ENCODE measurements at places on chromosomes 7 and 10.

DNA sequence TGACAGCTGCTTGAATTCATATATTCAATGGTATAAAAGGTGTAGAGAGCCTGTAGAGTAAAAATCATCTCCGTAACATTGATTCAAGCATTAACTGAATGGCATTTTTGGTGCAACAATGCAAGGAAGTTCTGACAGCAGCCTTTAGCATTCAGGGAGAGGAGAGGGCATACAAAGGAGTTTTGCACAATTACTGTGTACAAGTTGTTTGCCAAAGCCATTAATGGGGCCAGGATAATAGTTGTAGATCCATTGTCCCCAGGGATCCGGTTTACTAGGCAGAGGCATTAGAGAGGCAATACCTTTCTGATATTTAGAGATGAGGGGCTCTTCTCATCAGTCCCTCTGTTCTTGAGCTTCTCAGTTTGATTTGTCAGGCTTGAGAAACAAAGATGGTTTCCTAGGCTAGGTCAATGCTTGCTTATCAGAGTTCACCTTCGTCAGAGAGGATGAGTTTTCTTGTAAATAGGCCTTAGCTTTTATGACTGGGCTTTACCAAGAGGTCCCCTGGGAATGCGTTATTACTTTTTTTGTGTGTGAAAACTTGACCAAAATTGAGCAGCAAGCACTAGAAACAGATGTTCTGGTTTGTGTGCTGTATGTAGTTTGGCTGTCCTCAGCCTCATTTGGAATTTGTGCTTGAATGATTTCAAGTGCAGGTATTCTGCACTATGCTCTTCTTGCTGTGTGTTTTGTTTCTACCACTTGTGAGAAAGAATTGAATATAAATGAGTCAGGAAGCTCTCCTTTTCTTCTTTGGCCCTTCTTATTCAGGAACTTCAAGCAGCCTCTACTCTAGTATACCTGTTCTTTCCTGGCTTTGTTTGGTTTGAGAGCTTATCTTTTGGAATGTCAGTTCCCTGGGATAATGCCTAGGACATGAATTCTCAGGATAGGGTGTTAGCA, 32.0 kb downstream of the SND1 start:
- peak; percentile 62 for DNase-seq

DNA sequence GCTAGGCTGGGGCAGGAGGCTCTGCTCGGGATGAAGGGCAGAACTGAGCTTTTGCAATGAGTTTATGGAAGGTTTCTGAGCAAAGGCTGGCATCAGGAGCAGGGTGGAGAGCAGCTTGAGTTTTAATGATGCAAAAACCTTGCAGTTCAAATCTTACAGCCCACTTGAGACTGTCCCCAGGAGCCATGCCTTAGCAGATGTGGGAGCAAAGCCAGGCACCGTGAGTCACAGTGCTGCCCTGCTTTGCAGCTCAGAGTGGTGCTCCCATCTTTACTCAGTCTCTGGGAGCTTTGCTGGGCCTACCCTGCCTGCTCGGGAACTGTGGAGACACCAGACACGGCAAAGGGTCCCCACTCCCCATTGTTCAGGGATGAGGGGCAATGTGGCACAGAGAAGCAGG, 122.4 kb upstream of the NPS start:
- no peak for DNase-seq

- DNase-seq, result no peak
Measured at GRCh38 chr10:19719284-19719683, 96.9 kb upstream of the PLXDC2 start.

DNA sequence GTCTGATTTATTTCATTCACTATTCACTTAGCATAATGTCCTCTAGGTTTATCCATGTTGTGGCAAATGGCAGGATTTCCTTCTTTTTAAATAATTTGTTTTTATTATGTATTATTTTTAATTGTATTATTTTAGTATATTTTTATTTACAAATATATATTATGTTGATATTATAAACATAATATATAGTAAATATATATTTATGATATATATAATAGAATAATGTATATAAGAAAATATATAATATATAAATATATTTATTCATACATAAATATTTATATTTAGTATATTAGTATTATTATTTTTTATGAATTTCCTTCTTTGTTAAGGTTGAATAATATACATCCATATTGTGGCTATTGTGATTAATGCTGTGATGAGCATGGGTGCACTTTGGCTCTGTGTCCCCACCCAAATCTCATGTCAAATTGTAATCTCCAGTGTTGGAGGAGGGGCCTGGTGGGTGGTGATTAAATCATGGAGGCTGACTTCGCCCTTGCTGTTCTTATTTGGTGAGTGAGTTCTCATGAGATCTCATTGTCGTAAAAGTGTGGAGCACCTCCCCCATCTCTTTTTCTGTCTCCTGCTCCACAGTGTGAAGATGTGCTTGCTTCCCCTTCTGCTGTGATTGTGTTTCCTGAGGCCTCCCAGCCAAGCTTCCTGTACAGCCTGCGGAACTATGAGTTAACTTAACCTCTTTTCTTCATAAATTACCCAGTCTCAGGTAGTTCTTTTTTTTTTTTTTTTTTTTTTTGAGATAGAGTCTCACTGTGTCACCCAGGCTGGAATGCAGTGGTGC, 52.3 kb upstream of the CYP2C18 start:
- DNase-seq, result no peak

- no peak for DNase-seq
Measured at GRCh38 chr10:77500754-77501151, 136.9 kb downstream of the KCNMA1 start.

GRCh38 chr7:151754142-151754590, 122.7 kb downstream of the PRKAG2 start:
- DNase-seq, result peak; percentile 96

- no peak for DNase-seq
Measured at GRCh38 chr7:144497282-144497681, 93.8 kb upstream of the NOBOX start.

- no peak for DNase-seq
Measured at GRCh38 chr7:155312633-155313032, 15.0 kb downstream of the INSIG1 start.

DNA sequence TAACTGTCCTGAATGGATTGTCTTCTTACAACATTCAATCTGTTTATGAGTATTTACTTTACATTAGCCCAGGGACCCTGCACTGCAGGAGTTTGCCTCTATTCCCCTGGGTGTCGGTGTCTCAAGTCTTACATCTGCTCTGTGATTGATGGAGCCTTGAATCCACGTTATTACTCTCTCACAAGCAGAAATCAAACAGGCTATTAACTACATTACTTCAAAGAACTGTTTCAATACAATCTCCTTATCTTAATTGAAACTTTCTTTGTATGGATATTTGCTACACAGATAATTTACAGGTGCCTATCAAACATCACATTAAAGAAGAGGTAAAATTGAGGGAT, 3.1 kb upstream of the ARID5B start:
- DNase-seq, result no peak

- DNase-seq, result peak; percentile 49
Measured at GRCh38 chr7:137592232-137592896, 248.8 kb upstream of the PTN start.

DNA sequence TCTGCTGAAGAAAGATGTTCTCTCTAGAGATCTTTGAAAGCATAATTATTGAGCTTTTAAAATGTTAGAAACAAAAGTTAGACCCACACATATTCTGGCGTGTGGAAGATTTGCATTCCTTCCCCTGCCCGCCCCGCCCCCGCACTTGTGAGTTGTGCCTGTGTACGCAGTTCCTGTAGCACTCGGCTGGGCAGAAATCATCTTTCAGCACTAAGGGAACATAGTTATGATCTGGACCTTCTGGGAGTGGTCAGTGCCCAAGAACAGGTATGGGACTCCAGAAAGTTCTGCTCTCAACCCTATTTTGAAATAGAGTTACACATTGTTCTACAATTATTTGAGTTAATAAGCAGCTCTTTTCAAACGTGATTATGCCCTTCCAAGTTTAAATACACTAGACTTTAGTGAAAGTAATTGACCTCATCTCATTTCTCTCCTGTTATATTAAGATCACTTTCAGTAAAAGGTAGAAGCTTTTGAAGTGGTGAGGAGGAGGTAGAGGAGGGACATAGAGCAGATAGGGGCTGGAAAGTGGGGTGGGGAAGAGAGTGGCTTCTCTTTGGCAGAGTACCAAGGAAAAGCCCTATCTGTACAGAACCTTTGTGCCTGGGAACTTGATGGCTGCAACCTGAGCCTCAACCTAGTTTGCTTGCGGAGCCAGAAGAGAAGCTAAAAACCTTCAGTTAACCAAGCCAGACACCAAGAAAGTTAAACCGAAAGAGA, 5.7 kb downstream of the BLVRA start:
- DNase-seq, result no peak

DNA sequence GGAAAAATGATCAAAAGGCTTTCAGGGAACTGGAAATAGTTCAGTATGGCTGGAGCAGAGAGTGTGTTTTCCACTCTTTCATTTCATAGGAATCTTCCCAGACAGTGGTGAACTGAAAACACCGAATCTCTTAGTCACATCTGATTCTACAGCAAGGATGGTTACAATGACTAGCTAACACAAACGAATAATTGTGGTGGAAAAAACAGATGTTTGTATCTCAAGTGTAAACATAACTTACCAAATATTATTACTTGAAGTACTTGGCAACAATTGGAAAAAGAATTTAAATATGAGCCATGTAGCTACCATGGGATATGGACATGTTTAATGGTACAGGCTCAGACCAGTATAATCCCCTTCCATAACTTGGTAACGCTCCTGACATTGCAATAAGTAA, 21.1 kb upstream of the BPGM start:
- no peak for DNase-seq

DNA sequence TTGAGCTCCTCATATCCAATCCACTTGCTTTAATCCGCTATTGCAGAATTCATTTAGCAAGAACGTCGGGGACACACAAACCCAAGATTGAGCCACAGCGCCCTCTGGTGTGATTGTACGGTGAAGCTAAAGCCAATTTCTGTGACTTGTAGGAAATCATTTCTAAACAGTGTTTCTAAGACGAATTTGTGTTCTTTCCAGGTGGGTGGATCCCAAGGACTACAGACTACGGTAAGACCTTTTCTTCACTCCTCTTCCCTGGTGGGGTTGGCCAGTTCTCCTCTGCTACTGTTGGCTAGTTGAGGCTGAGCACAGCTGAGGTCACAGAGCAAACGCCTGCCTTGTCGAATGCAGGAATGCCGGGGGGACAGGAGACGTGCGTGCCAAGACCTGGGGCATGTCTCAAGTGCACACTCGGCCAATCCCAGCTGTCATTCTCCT, 5.2 kb downstream of the DMBT1 start:
- peak; percentile 51 for DNase-seq

DNA sequence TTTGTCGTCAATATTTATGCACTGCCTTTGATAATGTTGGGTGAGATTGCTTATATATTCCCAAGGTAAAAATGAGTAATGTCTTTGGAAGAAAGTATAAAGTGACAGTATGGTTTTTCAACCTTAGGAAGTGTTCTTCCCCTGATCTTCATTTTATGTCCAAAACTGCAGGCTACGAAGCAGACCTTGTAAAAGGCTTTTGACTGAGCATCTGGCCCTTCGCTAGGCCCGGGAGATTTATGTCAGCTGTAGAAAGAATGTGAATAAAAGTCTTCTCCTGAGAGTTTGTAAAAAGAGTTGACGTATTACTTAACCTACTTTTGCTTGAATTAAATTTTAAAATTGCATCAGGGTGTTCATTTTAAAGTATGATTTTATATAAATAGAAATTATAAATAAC, 116.8 kb downstream of the CPED1 start:
- no peak for DNase-seq

DNA sequence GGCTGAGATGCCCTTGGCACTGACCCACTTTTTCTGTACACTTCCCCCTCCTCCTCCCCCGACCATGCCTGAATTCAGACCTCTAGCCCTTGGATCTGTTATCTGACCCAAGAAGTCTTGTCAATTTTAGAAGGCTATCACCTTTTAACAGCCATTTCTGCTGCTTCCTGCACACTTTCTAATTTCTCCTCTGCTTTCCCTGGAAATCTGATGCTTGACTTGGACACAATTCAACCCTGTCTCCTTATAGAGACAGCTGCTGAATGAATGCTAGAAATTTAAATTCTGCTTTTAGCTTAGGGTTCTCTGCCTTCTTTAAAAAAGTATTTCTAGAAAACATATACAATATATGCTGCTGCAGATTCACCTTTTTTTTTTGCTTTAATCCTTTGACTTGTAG, 417.9 kb upstream of the KLF6 start:
- no peak for DNase-seq

GRCh38 chr10:124306922-124307371, 111.8 kb downstream of the OAT start:
- DNase-seq, result no peak

DNA sequence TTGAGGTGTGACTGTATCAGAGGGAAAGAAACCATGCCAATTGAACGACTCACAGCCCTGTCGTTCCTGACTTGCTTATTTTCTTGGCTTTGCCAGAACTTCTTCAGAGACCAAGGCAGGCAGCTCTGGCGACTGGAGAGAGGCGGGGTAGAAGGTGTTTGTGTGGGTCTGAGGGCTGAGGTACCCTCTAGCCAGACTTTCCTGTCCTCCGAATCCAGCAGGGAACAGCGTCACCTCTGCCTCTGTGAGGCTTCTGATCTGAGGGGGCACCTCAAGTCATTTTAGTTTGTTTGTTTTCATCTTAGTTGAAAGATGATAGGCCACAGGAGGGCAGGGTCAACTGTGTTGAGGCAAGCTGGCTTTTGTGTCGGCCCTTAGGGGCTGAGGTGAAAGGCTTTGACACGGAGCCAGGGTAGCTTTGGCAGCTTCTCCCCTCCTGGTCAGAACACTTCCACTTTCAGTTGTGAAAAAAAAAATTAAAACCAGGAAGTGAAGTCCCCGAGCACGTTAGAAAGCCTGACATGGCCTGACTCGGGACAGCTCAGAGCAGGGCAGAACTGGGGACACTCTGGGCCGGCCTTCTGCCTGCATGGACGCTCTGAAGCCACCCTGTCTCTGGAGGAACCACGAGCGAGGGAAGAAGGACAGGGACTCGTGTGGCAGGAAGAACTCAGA, 1.9 kb downstream of the ACSL5 start:
- DNase-seq, result no peak

DNA sequence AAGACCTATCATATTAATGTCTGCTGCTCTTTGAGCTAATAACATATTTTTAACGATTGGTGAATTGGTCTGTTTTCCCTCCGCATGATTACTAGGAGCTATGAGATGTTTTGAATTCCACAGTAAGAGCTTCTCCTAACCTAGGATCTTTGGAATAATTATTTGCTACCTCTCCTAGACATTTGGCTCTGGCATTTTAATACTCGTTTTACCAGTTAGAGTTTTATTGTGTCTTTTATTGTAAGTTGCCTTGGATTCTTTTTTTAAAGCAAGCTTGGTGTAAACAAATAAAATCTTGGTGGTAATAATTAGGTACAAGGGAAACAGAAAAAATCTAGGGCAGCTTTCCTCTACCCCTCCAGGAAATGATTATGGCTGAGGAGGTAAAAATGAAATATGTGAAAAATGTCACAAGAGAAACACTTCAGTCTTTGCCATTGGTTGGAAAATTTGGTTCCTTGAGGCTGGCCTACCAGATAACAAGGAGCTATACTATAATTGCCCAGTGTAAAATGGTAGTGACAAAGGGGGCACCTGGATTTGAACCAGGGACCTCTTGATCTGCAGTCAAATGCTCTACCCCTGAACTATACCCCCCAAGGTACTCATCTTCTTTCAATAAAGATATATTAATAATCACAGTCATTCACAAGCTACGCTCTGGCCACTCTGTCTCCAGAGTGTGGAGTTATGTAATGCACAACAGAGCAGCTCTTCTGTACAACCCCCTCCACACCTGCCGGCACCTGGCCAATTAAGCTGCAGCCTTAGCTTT, 85.4 kb downstream of the ZNF777 start:
- DNase-seq, result no peak

GRCh38 chr10:122115874-122116273, 126.9 kb downstream of the TACC2 start:
- DNase-seq, result no peak
